ENCODE measurements at places on chromosomes 5 and 9. TPM values are rescaled to one million over a fixed set of nuclear protein-coding genes. Genes with fewer than 3 reads are reported as not detected.

DNA sequence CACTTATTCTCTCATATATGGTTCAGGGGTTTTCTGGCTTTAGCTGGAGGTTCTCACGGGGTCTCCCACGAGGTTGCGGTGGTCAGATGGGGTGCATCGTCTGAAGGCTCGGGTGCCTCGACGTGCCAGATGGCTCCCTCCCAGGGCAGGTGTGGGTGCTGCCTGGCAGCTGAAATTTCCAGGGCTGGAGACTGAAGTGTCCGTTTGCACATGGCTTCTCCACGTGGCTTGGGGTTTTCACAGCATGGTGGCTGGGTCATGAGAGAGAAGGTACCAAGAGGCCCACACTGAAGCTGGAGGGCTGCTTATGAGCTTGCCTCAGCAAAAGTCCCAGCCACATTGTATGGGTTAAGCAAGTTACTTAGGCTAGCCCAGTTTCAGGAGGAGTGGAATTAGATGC, 218.6 kb downstream of the AGTPBP1 start:
- DNase-seq, result no peak
- no peak overlapping the region for H3K27ac ChIP-seq
- peaks cover 27% of the 10 kb centered on the region for H3K27me3 ChIP-seq
- H3K4me3 ChIP-seq, result peak overlapping the region; percentile 68

- no peak overlapping the region for H3K27ac ChIP-seq
- H3K36me3 ChIP-seq, result no peaks in the 10 kb centered on the region
- no peak for DNase-seq
- no peak overlapping the region for H3K4me3 ChIP-seq
Observed at GRCh38 chr5:144032375-144032774, 138.1 kb downstream of the YIPF5 start.

DNA sequence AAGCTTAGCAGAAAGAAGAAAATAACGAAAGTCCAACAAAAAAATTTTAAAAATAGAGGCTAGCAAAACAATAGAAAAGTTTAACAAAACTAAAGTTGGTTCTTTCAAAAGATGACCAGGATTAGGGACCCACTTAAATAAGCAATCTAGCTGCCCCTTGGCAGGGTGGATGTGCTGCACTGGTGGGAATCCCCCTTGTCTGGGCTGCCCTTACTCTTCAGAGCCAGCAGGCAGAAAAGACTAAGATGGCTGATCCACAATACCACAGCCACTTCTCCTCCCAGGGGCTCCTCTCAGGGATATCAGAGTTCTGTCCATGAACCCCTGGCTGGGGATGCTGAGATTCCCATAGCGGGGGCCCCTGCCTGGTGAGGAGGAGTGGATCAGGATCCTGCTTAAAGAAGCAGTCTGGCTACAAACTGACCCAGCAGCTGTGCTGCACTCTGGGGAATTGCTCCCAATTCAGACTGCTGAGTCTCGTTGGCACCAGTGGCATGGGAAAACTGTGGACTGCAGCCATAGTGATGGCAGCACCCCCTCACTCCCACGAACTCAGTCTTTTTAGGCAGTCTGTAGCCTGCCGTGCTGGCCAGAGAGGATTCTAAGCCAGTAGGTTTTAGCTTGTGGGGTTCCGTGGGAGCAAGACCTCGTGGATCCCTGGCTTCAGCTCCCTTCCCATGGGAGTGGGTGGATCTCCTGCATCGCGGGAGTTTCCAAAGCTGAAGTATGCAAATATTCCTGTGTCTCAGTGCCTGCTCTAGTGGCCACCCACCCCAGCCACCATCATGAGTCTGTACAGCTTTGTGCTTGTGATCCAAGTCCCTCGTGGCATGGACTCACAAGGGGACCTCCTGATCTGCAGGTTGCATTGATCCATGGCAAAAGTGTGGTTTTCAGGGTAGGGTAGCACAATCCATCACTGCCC, 2.9 kb upstream of the INSL6 start:
- DNase-seq, result peak; percentile 30
- H3K4me3 ChIP-seq, result no peak overlapping the region

DNA sequence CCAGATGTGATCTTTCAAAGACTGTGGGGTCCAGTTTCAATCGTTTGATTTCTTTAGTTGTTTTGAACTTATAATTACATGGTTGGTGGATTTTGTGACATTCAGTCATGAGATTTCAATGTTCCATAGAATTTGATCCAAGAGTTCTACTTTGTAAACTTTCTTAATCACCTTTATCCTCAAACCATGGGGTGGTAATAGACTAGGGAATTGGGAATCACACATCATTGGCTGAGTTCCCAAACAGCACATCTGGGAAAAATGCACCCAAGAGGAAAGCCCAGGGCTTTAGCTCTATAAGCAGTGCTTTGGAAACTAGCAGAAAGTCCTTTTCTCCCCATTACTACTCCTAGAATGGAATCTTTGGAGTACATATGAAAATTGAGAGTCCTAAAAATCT, 177.6 kb downstream of the NNT start:
- no peaks in the 10 kb centered on the region for H3K36me3 ChIP-seq
- no peaks in the 10 kb centered on the region for H3K27me3 ChIP-seq
- H3K4me1 ChIP-seq, result peaks cover 5% of the 10 kb centered on the region
- H3K4me3 ChIP-seq, result no peak overlapping the region
- DNase-seq, result peak; percentile 76

Gene SURF1
- 21.0 TPM for total RNA-seq

Gene COMMD10
- 30.4 TPM for total RNA-seq

Gene HAVCR2
- total RNA-seq, result 0.72 TPM

Gene MAML1
- total RNA-seq, result 14.1 TPM
